ENCODE measurements at places on chromosomes 5 and 9.

- no peak for DNase-seq
These were observed 17.5 kb downstream of the OSTF1 start for GRCh38 chr9:75105841-75106240.

- DNase-seq: no peak
These were observed 141.4 kb downstream of the PLK2 start for GRCh38 chr5:58318468-58318867.

- DNase-seq: no peak
These were observed 18.3 kb downstream of the ASPN start for GRCh38 chr9:92463984-92464383.

DNA sequence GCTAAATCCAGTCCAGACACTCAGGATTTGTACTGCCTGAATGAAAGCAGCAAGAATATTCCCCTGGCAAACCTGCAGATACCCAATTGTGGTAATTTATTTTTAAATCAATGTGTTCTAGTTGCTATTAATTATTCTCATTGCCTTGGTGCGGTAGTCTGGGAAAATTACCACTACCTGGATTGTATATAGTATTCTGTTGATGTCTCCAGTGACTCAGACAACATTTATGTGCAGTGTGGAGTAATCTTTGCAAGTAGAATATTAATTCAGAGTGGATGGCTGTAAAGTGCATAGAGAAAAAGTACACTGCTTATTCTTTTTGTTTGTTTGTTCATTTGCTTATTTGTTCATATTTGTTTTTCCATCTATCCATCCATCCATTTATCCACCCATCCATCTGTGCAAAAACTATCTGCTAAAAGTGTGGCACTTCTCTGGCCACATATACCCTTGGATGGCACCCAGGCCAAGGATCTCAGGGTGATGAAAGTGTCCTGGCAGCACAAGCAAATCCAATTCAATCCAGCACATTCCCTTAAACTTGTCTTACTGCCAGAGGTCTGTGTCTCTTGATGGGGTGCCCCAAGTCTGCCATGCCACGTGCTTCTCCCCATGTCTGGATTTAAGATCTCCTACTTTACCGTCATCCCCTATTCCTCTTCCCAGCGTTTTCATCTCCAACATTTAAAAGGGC is 41.3 kb downstream of the NTRK2 start:
- no peak for DNase-seq

DNA sequence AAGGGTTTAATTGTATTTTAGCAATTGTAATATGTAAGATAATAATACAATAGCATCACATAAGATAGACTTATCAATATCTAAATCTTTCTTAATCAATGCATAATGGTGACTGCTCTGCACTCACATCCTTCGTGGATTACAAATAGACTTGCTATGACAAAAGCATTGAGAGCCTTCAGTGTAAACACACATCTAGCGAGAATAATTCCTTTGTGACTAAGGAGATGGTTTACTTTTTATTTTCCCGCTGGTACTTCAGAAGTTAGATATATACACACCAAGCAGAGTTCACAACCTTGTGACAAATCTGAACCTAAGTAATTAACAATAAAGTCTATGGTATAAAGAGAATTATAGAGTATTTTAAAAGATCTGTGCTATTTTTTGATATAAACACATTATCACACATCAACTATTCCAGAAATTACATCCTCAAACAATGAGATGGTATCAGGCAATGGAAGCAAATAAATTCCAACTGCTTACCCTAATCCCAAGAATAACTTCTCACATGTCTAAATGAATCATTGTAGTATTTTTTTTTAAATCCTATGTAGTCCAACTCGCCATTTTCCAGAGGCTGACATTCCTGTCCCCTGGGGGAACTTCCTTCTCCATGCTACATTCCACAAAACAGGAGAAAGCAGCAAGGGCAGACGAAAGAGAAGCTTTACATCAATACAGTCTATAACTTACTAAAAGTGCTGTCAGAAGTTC is 51.2 kb downstream of the MAPKAP1 start:
- DNase-seq: no peak

- DNase-seq: no peak
These were observed 158.0 kb downstream of the DMRT2 start for GRCh38 chr9:1208157-1208556.

- no peak for DNase-seq
These were observed 3.9 kb downstream of the ENHO start for GRCh38 chr9:34518896-34519295.

DNA sequence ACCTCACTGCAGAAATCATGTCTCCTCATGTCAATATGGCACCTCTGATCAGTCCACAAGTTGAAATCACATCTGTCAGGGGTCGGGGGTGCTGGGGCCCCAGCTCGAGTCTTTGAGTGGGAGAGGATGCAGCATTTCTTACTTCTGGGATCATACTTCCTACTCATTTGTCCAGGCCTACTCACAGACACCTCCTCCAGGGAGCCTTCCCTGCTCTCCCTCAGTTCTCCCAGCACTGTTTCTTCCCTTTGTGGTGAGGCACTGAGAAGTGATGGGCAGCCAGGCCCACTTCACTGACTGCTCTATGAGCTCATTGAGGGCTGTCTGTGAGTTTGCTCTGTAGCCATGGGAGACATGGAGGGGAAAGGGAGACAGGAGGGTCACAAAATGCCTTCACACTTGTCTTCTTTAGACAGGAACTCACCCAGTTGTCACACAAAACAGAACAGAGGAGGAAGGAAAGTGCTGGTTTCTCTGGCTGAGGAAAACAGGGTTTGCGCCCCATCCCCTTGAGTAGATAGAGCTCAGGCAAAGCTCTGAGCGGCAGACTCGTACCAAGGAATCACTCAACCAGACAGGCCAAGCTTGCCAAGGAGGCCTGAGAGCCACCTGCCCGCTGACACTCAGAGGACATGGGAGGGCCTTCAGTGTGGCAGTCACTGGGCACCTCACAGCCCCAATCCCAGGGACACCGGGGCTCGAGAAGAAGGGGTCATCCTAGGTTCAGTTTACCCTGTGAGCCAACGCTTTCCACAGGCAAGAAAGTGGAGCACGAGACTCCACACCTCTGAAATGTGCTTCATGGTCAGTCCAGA is 152.9 kb downstream of the GABBR2 start:
- DNase-seq: no peak

GRCh38 chr9:96619124-96619465 is 548 bp downstream of the CDC14B start:
- DNase-seq: no peak

GRCh38 chr5:55533521-55534435 is 986 bp downstream of the PLPP1 start:
- DNase-seq: no peak

- DNase-seq: no peak
These were observed 59.6 kb downstream of the GALNT12 start for GRCh38 chr9:98867103-98867428.

DNA sequence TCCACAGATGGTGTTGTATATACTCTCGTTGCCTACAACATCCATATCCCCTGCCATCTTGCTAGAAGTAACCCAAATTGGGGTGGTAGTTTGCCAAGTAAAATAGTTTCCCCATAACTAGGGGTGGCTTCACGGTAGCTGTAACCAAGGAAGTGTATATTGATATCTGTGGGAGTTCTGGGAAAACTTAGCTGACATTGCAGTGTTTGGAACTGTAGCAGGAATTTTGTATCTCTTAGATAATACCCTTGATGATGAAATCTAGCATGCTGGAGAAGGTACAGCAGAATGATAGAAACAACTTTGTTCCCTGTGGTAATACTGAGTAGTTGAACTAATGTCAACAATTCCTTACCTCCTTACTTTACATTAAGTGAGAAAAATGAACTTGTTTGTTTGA is 29.8 kb downstream of the FBXL7 start:
- no peak for DNase-seq

DNA sequence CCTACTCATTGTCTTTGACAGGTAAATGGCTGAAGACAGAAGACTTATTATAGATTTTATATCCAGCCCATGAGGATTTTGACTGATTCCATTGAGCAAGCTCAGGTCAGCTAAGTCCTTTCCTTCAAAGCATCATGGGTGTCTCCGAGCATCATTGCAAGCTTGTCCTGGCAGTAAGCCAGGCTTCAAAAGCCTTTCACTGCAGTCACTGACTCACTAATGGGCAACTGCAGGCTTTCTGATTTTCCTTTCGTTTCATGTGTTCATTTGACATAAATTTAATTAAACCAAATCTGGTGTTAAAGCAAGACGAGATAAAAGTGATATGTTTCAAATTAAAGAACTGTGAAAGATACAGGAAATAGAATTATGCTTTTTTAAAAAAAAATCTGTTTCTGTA is 426.2 kb downstream of the ANXA1 start:
- DNase-seq: no peak

- DNase-seq: no peak
These were observed 135.5 kb upstream of the EFNA5 start for GRCh38 chr5:107806271-107806670.

GRCh38 chr9:105401651-105402050 is 46.2 kb upstream of the FSD1L start:
- DNase-seq: no peak

GRCh38 chr9:126836216-126836615 is 24.2 kb upstream of the ZBTB34 start:
- no peak for DNase-seq

- no peak for DNase-seq
These were observed 96.3 kb upstream of the WWC1 start for GRCh38 chr5:168195110-168195509.

DNA sequence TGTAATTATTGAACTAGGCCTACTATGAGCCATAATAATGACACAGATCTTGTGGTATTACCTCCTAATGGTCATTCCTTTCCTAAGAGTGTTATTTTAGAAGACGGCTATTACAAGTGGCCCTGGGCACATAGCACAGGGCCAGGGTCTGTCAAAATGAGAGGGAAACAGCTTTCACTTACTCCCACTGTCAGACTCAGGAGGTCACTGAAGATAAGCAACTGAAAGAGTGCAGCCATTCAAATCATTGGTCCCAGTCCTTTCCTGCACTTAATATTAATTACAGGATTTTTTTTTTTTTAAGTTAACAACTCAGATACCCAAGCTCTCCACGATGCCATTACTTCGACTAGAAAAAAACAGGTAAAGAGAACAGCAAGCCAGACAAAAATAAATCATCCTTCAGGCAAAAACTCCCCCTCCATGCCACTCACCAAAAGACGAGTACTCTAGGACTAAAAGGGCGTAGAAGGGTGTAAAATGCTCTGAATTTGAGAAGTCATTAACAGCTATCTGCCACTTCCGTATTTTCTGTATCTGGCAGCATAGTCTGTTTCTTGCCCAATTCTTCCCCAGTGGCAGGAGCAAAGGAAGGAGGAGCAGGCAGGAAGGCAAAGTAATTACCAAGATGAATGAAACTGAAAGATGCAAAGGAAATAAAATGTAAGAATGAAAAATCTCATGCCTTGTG is 87.4 kb downstream of the ZNF608 start:
- DNase-seq: no peak

DNA sequence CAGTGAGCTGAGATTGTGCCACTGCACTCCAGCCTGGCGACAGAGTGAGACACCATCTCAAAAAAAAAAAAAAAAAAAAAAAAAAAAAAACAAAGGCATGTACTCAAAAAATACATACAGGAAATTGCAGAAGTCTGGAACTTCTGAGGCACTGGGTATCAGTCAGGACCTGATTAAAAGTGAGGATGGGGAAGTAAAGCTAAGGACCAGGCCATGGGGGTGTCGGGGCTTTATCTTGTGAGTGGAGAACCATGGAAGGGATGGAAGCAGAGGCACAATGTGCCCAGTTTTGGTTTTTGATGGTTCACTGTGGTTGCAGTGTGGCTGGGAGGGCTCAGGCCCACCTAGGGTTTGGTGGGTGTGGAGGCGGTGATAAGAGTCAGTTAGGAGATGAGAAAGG is 212.7 kb upstream of the PIK3R1 start:
- no peak for DNase-seq

GRCh38 chr9:36835271-36835996 is 198.6 kb downstream of the PAX5 start:
- DNase-seq: no peak

DNA sequence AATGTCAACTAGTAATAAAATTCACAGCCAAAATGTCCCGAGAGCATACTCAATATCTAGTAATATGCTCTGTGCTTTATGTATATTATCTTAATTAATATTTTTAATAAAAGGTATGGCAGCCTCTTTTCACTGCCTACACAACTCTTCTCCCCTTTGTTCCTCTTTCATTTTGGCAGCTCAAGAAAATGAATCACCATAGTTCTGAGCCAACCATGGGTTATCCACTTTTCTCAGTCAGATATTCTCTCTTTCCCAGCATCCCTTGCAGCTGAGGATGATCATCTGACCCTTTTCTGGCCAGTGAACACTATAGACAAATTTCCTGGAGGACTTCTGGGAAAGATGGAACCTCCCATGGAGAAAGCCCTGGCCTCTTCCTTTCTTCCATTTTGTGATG is 8.2 kb upstream of the DOCK8 start:
- DNase-seq: no peak

- no peak for DNase-seq
These were observed 380.1 kb upstream of the TUSC1 start for GRCh38 chr9:26058111-26058895.
